ENCODE measurements at places on chromosomes 7 and 10.

- no peak for DNase-seq
Observed at GRCh38 chr10:6643962-6644361, 63.9 kb upstream of the PRKCQ start.

GRCh38 chr7:106309362-106309761, 24.6 kb upstream of the NAMPT start:
- DNase-seq: no peak

- DNase-seq: no peak
Observed at GRCh38 chr7:26186364-26187311, 13.9 kb downstream of the HNRNPA2B1 start.

DNA sequence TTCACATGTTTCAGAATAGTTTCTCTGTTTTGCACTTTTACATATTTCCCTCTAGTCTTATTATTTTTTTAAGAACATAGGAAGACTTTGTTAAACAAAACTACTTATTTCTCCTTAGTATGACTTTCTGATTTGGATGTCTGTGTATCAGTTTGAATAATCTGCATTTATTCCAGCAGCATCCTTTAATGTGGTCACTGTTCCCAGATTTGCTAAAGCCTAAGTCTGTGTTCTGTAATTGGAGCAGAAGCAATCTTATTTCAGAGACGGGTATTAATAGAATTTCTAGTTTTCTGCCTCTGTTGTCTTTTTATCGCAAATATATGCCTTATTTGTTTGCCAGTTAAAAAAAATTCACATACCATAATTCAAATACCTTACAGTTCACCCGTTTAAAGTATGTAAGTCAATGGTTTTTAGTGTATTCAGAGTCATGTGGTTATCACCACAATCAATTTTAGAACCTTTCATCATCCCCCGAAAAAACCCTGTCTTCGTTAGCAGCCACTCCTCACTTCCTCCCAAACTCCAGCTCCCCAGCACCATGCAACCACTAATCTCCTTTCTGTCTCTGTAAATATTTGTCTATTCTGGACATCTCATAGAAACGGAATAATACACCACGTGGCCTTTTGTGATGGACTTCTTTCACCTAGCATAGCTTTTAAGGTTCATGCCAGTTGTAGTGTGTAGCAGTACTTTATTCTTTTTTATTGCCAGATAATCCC, 58.7 kb downstream of the INPP5F start:
- no peak for DNase-seq

DNA sequence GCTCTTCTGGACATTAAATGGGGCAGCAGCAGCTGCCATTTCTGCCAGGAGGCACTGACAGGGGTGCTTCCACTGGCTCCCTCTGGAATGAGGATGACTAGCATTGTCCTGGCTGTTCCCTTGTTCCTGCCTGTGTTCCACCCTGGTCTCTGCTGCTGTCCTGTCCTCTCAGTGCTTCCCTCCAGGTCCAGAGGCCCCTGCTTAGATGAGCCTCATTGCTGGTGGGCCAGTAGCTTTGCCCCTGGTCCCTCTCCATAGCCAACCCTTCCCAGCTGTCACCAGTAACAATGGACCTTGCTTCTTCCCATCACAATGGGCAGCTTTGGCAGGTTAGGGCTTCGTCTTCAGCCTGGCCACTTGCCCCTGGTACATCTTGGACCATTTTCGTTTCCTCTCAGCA, 561.1 kb downstream of the TCERG1L start:
- DNase-seq: no peak

- DNase-seq: no peak
Observed at GRCh38 chr7:151597541-151598444, 78.1 kb upstream of the RHEB start.

DNA sequence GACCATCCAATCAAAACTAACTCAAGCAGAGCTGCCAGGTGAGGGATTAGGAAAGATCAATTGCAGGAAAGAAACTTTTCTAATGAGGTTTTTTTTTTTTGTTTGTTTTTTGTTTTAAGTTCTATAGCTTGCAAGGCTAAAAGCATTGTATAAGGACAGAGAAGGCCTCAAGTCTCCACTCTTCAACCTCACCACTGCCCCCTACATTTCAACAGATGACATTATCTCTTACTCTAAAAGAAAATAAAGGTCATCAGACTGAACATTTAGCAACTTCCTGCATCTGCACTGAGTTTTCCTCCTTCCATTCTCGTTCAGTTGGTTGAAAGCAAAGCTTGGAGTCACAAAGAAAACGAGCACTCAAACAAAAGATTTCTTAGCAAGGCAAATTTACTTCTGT, 45.2 kb upstream of the EXOC4 start:
- DNase-seq: peak; percentile 69

DNA sequence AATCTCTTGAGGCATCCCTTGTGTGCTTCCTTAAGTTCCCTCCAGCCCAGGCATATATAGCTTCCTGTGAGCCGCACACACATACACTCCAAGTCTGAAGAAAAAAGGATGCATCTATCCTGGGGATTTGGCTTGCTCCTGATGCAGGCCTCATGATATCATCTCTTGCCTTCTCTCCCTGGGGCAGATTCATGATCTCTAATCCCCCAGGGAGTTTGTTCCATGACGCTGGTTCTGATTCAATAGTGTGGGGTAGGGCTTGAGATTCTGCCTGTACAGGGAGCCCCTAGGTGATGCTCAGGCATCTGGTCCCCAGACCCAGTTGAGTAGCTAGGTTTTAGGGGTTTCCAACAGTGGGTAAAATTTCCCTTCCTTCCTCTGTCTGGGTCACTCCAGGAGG, 1.5 kb downstream of the PON1 start:
- no peak for DNase-seq

- no peak for DNase-seq
Observed at GRCh38 chr7:25805027-25805687, 346.8 kb upstream of the NFE2L3 start.

DNA sequence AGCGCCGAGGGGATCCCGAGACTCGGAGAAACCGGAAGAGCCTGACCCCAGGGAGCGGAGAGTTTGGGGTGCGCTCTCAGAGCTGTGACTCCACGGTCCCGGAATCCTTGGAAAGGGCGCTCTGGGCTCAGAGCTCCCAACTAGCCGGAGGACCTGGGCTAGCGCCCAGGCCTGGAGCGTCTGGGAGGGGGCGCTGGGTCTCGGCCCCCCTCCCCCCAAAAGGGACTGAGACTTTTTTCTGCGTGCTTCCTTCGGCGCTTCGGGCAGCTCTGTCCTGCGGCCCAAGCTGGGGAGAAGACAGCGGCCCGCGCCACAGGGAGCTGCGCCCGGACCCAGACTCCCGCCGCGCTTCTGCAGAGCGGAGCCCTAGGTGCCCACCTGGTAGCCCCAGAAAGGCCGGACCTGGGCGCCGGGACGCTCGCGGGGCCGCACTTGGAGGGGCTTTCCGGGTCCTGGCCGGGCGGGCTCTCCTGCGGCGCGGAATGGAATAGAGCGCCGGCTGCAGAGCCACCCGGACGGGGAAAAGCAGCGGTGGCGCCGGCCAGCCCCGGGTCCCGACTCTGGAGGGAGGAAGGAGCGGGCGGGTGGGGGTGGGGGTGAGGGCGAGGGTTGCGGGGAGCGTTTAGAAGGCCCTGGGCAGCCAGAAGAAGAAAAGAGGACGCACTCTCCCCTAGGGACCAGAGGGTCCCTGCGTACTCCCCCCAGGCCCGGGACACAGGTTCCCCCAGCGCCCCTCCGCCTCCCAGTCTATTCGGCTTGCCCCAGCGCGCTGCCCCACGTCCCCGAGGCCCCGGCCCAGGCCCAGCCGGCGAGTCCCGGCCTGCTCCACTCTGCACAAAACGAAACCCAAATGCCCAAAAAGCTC, 4.7 kb downstream of the ZNF503 start:
- peak; percentile 61 for DNase-seq

GRCh38 chr7:35035511-35035961, 1.7 kb downstream of the DPY19L1 start:
- DNase-seq: peak; percentile 68

GRCh38 chr10:114301177-114301576, 62.1 kb downstream of the VWA2 start:
- no peak for DNase-seq

GRCh38 chr10:62582101-62582705, 208.0 kb downstream of the ZNF365 start:
- DNase-seq: no peak

DNA sequence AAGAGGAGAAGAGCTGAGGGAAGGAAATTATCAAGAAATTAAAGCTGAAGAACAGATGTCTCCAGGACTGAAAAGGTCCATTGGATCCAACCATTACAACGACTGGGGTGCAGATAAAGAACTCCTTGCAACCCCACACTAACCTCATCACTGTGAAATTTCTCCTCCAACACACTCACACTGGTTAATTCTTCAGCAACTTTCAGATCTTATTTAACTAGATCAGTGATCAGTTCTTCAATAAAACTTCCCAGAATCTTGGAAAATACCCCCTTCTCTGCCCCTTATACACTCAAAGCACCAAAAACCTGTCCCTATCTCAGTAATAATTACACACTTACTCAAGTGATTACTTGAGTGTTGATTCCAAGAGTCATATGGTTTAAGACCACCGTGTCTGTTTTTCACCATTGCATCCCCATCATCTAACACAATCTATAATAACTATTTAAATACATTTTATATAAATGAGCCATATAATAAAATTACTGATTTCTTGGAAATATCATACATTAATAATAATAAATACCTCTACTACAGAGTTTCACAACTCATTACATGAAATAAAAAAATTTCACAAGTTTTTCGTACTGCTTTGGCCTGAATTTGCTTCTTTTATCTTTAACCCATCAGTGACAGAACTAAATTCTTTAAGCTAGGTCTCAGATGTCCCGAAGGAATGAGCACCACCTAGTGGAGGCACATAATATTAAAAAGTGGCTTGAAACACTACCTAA, 123.7 kb downstream of the MPP7 start:
- DNase-seq: peak; percentile 74

- DNase-seq: no peak
Observed at GRCh38 chr10:79180414-79181221, 111.9 kb downstream of the ZMIZ1 start.

GRCh38 chr10:51397695-51398094, 301.7 kb downstream of the CSTF2T start:
- no peak for DNase-seq

- DNase-seq: no peak
Observed at GRCh38 chr7:7965301-7965700, 3.3 kb upstream of the GLCCI1 start.

- DNase-seq: no peak
Observed at GRCh38 chr10:88534072-88534665, 48.9 kb downstream of the RNLS start.

GRCh38 chr10:47261121-47261520, 38.9 kb upstream of the GDF10 start:
- no peak for DNase-seq

GRCh38 chr7:102935450-102936115, 22.8 kb downstream of the LRRC17 start:
- DNase-seq: no peak

DNA sequence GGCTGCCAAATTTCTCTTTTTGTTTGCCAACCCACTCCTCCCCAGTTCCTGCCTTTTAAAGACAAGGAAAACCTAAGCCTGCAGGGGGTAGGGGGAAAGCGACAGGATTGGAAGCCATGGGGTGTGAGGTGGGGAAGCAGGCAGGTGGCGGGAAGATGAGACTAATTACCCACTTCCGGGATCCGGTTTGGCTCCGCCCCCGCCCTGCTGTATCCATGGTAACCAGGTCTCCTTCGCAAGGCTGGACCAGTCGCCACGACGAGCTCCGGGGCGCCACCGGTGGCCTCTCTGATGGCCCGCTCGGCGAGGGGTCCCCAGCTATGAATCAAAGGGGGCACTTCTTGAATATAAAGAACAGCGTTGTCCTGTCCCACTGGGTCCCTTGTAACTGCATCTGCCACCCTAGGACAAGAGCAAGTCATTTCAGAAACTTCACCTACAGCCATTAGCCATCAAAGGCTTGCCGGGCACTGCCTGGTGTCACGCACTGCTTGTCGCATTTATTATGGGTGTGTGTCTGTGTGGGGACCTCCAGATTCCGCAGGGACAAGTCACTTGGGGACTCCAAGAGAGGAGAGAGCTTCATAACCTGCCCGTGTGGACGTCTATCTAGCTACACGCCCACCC, 55.4 kb upstream of the LMTK2 start:
- peak; percentile 71 for DNase-seq

DNA sequence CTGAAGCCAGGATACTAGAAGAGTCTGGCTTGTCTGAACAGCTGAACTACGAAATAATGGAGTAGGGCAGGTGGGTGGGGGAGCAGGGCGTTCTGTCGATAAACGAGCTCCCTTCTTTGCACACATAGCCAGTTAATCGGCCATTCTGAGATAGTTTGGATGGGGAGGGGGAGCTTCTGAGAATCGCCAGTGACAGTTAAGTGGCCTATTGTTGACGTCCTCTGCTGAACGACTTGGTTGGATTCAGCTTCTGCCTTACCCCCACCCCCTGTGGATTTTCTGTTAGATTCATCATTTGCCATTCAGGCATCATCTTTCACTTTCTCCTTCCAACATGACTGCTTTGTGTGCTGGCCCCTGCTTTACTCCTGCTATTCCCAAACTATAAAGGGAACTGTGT, 520 bp downstream of the CPA5 start:
- DNase-seq: peak; percentile 86

GRCh38 chr10:70378122-70378521, 4.3 kb downstream of the LRRC20 start:
- DNase-seq: no peak

GRCh38 chr7:98354052-98354451, 46.8 kb downstream of the BAIAP2L1 start:
- DNase-seq: no peak

GRCh38 chr7:141356161-141356560, 195.0 kb upstream of the AGK start:
- DNase-seq: no peak

DNA sequence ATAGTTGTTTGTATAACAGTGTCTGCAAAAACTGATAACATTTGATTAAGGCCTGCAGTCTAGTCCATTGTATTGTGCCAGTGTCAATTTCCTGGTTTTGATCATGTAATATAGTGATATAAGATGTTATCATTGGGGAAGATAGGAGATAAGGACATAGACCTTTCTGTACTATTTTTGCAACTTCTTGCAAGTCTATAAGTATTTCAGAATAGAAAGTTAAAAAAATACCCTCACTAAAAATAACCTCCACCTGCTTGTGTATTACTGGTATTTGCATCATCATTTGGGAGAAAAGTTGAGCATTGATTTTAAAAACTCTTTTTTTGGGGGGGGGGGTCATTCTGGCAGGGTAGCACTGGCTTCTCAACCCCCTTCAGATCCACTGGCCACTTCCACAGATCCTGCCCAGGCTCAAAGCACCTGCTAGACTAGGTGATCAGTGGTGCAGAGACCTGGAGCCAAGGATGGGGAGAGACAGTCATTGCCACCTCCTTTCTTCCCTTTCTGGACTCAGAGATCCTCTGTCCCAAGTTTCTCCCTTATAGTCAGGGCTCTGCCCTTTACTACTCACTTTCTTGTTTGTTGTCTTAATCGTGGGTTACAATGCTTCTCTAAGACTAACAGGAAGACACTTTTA, 103.0 kb downstream of the RBM20 start:
- no peak for DNase-seq

Data from neural progenitor cell (in vitro differentiated cells).